ENCODE measurements at places on chromosomes 11 and 22.

- DNase-seq: peak; percentile 81
Observed at GRCh38 chr11:8810540-8811301, 100.3 kb upstream of the AKIP1 start.

DNA sequence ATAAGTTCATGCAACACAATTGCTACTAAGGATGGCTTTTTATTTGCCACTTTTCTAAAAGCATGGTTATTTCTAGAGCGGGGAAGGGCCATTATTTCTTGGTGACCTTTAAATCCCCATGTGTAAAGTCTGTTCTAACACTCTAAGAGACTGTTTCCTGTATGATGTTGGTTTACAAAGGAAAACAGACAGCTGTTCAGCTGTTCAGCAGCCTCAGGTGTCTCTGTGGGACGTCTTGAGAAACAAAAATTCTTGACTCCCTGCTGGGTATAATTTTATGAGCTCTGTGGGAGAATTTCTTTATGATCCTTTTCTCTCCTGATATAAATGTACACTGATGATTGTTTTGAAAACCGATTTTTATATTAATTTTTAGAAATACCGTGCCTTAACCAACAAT lies 13.9 kb downstream of the MUC15 start:
- DNase-seq: no peak

GRCh38 chr11:110805756-110806155 lies 93.5 kb upstream of the ARHGAP20 start:
- no peak for DNase-seq

- peak; percentile 80 for DNase-seq
Observed at GRCh38 chr11:114131461-114131864, 72.0 kb downstream of the ZBTB16 start.

DNA sequence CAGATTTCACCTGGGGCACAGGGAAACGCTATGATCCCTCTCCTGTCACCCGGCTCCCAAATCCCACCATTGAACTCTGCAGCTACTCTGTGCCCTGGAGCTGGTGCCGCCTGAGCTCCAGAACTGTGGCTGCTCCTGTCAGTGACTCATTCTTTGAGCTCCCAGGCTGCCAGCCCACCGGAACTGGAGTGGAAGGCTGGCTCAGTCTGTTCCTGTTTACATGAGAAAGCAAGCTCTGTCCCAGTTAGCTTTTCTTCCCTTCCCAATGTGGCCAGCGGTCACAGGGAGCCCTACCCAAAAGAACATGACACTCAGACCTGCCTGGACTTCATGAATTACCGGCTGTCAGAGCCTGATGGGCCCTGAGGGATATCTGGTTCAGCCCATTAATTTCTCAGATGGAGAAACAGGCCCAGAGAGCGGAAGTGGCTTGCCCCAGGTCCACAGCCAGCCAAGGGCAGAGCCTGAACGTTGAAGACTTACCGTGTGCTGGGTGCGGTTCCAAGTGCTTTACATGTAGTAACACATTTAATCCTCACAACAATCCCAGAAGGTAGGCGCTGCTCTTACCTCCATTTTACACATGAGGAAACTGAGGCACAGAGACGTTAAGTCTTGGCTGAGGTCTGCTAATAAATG lies 23.8 kb upstream of the IGSF22 start:
- peak; percentile 48 for DNase-seq

GRCh38 chr11:96293598-96294021 lies 49.4 kb downstream of the MAML2 start:
- peak; percentile 21 for DNase-seq

DNA sequence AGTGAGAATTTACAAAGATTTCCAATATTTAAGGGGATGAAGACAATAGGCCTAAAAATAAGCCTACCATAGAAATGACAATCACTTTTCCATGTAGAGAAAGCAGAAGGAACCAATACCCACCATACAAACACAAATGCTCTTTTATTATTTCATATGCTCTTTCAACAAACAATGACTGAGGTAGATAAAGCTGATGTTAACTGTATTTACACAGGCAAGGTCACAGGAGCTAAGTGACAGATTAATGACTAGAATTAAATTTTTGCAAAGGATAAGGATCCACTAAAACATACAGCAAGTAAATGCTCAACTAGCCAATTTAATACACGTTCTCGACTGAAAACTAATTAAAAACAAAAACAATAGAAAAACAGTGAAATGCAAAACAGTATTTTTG lies 34.2 kb downstream of the PICALM start:
- DNase-seq: no peak

DNA sequence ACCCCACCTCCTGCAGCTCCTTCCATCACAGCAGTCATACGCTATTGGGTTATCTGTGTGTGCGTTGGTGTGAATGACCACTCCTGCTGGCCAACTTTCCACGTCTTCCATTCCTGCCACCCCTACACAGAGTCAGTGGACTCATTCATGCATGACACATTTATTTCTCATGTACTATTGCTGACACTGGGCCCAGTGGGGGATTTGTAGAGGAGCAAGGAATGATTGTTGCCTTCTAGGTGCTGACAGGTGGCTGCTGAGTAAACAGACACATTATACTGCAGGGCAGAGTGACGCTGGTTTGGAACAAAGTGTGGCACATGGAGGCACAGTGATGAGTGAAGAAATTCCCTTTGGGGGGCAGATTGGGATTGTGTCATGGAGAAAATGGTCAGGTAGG lies 113.9 kb downstream of the CCDC81 start:
- no peak for DNase-seq

DNA sequence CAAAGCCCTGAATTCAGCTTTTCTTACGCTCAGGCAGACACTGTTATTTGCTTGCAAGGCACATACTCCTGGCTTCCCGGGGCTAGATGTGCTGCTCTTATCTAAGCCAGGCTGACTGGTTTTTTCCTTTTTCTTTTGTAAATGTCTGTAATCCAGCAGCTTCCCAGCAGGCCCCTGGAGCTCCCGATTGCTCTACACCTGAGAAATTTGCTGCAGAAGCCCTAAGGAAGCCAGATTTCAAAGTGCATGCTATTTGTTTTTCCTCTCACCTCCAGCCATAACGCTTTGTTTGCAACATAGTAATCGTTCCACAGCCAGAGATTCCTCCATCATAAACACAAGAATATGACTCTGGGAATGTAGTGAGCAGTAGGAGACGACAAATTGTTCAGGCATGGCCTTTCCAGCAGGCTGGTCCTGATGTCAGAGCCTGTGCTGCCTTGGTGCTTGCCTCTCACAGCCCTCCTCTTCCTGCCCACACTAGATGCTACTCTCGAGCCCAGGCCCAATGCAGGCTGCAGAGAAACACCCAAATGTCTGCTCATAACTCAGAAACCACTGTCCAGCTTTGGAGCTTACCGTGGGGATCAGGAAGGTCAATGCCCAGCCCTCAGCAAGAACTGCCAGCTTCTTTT lies 54.7 kb upstream of the SLC6A5 start:
- DNase-seq: no peak

DNA sequence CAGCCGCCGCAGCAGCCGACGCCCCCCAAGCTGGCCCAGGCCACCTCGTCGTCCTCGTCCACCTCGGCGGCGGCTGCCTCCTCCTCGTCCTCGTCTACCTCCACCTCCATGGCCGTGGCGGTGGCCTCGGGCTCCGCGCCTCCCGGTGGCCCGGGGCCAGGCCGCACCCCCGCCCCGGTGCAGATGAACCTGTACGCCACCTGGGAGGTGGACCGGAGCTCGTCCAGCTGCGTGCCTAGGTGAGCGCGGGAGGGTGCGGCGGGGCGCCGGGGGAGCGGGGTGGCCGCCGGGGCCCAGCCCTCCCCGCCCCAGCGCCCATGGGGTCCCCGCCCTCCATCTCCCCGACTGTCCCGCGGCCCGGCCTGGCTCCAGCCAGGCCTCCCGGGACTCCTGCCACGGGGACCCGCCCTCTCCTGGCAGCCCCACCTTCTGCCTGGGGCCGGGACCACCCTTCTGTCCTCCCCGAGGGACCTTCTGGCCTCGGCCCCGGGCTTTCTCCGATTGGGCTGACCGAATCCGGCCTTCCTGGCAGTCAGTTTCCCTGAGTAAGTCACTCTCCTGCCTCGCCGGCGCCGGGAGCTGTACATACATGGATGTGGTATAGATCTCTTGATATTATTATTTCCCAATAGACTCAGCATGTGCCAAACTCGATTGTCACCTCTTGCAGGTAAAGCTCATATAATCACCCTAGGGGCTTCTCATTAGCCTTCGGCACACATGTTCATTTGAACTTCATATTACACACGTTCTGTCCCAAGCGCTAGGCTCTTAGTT lies 720 bp downstream of the PACS1 start:
- DNase-seq: peak; percentile 15

GRCh38 chr22:25997886-25998775 lies 171.1 kb upstream of the SEZ6L start:
- peak; percentile 1 for DNase-seq

DNA sequence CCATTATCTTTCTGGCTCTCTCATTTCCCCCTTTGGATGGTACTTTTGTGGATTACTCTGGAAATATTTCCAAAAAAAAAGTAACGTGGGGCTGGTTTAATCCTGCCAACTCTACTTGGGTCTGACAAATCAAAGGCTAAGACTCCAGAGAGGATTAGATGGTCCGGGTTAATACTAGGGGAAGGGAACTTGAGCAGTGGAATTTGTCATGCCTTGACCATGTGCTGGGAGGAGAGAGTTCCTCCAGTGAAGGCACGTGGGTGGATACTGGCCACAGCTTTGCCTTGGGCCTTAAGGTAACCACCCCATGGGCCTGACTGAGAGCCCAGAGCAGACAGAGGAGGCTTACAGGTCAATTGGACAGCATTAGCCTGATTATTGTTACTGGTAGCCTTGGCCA lies 120.3 kb downstream of the NAV2 start:
- DNase-seq: no peak

DNA sequence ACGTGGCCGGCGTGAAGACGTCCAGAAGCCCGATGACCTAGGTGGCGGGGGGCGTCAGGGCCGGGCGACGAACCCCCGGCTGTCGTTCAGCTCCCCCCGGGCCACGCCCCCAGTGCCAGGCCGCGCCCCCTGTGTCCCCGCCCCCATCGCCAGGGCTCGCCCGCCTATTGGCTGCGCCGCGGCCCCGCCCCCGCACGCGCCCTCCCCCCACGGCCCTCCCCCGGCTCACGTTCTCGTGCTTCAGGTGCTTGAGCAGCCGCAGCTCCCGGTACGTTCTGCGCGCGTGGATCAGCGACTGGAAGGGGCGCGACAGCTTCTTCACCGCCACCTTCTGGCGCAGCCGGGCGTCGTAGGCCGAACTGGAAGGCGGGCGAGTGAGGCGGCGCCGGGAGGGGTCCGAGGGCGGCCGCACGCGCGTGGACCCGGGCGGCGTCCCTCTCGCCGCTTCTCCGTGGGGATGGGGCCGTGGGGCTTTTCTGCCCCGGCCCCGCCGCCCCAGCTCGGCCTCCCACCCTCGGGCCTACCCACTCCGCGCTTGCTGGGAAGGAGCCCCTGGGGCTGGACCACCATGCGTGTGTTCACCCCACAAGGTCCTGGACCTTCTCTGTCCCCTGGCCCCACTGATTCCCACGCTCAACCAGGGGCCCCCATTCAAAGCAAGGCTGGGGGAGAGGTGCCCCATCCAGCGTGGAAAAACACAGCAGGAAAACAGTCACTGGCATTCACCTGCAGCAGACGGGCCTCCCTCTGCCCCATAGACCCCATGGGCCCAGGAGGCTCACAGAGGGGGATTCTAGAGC lies 2.4 kb downstream of the MAPK11 start:
- DNase-seq: peak; percentile 29

DNA sequence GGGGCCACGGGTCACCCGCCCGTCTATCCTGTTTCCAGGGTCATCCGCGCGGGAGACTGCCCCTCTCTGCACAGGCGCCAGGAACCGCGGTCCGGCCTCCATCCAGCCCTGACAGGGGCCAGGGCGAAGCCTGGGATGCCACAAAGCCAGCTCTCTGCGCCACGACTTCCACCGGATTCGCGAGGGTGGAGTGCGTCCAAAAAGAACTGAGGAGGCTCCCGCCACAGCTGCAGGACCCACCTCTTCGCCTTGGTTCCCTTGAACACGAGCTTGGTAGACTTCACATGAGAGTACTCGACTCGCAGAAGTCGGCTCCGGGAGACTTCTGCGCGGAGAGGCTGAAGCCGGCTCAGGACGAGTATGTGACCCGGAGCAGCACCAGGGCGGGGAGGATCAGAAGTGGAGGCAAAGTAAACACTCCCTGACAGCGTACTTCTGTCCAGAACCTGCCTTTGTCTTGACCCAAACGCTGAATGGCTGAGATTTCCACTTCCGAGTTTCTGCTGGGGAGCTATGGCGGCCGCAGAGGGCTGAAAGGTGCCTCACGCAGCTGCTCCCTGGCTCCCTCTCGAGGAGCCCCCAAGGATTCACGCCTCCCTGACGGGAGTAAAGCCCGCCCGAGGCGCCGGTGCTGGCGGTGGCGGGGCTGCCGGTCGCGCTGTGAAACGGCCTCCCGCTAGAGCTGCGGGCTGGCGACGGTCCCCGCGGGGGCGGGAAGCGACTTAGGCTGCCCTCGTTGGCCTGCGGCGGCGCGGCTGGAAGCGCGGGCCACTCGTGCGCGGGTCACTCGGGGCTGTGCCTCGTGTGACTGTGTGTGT lies 4566.7 kb upstream of the OR11H1 start:
- DNase-seq: no peak

DNA sequence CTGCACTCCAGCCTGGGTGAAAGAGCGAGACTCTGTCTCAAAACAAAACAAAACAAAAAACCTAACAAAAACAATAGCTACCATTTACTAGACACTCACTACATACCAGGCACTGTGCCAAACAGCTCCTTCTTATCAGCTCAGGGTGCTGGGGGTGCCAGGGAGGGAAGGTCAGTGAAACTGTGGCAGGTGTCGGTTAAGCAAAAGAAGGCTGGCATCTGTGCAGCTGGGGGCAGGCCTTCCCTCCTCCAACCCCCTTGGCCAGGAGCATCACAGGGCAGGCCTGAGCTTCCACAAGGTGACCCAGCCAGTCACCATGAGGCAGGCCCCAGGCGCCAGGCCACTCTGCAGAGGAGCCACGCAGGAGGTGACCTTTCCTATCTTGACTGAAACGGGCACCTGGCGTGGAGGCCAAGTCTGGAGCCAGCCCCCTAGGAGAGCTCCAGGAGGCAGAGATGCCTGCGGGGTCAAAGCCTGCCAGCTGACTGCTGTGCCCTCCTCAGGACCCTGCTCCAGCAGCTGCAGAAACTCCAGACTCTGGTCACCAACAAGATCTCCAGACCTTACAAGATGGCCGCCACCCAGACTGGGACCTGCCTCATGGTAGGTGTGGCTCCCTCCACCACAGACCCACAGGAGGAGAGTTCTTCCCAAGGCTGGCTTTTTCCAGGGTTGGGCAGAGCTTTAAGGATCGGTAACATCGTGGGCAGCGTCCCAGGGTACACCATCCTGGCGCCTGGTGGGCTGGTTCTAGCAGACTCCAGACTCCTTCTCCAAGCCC lies 31.3 kb upstream of the DGKZ start:
- DNase-seq: no peak
